ENCODE measurements at places on chromosomes 5 and 9.

DNA sequence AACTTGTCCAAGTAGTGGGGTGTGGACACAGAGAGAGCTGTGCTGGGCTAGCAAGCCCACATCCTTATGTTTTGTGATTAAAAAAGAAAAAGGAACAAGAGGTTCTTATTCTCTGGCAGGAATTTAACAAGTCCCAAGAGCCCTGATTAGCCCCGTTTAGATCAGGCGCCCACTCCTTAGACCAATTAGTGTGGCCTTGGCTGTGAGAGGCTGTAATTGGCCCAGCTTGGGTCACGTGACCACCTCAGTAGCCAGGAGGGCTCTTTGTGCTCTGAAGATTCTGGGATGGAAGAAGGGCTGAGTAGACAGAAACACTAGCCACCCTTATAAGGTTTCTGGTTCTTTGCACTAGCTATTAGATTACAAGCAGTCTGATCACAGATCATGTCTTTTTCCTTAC is 31.1 kb downstream of the GCNT4 start:
- no peak for DNase-seq

- DNase-seq = peak; percentile 85
These were observed 800 bp upstream of the AP3B1 start for GRCh38 chr5:78295035-78295961.

DNA sequence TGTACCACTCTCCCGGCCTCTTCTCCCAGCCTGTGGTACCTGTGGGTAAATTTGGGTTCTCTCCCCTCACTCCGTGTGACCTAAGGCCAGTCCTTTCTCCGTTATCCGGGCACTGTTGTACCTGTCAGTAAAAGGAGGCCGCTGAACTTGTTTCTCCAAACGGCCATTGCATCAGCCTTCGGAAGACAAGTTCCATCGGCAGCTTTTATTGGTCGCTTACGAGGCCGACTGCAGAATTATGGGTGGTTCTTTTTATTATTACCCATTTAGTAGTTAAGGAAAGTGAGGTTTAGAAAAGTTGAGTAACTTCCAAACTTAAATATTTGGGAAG is 558 bp downstream of the GRPEL2 start:
- peak; percentile 27 for DNase-seq

GRCh38 chr9:8078641-8079140 is 279.1 kb upstream of the DMAC1 start:
- DNase-seq = peak; percentile 12

DNA sequence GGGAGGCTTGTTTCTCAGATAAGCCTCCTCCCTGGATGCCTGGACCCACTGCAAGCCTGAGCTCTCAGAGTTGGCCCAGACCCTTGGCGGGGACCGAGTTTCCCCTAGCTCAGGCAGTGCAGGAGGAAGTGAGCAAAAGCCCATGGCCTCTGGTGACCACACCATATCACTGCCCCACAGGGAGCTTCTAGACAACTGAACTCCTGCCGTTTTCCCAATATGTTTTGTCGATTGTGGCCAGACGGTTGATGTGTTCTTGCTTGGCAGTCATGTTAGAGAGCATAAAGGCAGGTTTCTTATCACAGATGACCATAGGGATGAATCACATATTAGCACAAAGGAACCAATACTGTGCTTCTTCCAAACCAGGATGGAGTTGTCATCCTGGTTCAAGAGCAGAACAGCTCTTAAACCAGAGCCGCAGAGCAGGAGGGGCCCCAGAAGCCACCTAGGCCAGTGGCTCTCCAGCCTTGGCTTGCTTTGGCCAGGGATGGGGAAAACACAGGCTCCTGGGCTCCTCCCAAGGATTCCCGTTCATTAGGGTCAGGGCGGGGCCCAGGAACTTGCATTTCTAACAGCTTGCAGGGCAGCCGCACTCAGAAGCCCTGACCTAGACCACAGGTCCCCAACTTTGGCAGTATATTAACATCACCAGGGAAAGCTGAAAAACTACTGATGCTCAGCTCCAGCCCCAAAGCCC is 113.1 kb upstream of the TBC1D2 start:
- no peak for DNase-seq

DNA sequence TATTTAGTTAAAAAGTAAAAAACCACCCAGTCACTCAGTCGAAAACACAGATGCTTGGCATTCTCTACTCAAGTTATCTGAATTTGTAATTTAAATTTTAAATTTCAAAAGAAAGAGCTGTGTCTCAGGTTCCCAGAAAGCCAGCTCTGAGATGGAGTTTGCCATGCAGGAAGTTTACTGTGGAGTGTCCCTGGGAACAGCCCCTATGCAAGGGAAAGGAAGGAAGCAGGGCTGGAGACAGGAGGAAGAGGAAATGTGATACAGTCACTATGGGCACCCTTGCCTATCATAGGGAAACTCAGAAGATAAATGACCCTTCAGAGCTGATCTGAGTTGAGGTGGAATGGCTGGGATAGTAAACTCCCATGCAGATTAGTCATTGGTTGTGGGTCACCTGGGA is 408.8 kb upstream of the ACTBL2 start:
- DNase-seq = no peak

DNA sequence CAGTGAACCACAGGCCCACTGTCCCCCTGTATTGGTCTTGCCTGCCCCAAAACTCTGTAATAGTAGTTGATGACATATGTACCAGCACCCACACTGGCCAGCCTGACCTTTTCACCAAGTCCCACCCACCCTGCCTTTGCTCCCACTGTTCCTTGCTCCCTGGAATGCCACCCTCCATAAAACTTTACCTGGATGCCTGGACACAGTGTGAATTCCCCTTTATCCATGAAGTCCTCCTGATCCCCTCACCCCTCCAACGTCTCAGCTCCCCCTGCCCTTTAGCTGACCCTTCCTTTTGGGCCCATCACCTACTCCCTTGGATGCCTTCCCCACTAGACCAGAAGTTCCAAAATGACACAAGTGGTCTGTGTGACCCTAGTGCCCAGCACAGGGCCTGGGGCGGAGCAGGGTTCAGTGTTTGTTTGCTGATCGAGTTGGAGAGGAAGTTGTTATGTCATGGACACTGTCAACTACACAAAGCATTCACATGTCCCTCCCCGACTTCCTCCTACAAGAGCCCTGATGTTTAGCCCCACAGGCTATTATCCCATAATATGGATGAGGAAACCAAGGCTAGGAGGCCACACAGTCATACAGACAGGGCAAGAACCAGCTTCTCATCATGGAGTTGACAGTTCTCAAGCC is 16.1 kb downstream of the AMBP start:
- no peak for DNase-seq

DNA sequence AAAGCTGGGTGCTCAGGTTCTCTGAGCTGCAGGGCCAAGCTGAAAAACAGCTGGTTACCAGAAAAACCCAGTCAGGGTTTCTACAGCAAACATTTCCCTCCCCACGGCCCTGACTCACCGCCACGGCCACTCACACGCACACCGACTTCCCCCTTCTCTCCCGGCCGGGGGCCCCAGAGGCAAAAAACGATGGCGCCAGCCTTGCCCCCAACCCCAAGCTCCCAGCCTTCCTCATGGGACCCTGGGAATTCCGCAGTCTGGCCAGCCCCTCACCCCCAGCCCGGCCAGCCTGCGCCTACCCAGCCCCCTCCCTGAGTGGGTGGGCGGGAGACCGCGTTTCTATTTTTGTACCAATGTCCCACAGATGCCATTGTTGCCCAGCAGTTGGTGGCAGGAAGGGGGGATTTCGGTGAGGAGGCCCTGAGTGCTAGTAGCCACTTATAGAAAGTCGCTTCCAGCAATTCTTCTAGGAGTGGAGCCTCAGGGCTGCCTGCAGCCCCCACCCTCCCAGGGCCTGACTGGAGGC is 18.4 kb downstream of the ENG start:
- DNase-seq = no peak

DNA sequence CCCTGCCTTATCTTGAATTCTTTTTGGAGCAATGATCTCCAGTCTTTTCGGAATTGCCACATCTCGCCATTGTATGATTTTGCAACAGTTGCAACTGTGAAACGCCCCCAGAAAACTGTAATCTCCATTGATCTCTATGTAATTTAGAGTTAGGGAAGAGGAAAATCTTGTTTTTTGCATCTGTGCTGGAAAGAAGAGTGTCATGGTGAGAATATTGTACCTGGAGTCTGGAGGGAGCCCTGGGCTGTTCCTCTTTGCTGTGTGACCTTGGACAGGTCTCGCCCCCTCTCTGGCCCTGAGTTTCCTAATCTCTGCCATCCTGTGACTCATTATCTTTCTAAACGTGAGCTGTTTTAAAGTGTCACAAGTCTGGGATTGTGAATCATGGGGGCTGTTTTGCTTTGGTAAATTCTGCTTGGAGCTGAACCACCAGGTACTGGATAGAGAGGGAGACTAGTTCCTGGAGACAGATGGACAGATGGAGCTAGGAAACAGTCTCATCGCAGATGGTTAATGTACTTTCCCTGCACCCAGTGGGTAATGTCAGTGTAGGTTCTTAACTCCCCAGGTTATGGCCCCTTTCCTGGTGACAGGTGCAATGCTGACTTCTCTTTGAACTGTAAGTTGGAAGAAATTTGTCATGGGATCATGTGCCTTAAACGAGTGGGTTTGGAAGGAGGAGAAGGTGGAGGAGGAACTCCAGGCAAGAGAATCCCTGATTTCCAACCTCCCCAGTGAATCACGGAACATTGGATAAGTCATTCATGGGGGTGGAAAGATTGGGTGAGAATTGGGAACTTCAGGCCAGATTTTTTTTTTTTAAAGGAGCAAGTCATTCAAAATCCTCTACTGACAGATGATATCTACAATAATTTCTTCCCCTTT is 19.6 kb downstream of the PPARGC1B start:
- DNase-seq = no peak

DNA sequence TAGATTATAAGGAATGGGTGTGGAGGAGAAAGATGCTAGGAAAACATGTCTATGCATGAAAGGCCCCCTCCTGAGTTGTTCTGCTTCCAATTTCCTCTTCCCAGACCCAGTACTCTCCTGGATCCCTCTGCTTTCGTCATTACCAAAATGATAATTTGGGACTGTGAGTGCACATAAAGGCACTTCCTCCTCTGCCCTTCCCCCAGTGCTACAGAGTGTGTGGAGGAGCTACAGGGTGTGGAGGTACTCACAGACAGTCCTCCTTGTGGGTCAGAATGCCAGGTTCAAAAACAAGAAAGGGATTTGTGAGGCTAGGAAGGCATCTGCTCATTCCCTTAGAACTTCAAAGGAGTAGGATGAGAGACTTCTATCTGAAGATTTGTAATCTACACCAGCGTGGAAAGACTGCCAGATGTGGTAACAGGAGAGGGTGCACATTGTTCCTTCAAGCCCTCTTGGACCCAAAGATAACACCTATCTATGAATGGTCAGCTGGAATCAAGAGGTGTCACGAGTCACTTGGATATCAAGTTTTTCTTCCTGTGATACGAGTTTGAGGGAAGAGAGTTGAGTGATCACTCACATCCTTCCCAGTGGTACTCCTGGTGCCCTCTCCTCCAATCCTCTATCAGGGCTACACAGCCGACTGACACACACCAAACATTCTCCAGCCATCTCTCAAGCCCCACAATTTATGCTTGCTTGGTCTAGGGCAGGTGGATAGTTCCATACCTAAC is 201.1 kb downstream of the EPB41L4A start:
- DNase-seq = no peak

DNA sequence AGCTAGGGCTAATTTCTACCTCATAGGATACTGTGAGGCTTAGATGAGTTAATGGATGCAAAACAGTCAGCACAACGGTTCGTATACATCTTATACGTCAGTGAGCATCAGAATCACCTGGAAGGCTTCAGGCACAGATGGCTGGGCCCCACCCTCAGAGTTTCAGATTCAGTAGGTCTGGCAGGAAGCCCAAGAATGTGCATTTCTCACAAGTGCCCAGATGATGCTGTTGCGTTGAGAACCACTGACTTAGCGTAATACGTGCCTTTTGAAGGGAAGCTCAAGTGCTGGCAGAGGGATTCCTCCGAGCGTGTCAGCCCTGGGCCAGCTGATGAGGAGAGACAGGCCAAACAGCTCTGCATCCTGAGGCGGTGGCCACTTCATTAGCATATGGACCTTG is 117.1 kb upstream of the WWC1 start:
- no peak for DNase-seq

- DNase-seq = no peak
These were observed 20.4 kb upstream of the RPS14 start for GRCh38 chr5:150469718-150470469.

GRCh38 chr5:74581988-74582365 is 58.6 kb downstream of the ENC1 start:
- no peak for DNase-seq

DNA sequence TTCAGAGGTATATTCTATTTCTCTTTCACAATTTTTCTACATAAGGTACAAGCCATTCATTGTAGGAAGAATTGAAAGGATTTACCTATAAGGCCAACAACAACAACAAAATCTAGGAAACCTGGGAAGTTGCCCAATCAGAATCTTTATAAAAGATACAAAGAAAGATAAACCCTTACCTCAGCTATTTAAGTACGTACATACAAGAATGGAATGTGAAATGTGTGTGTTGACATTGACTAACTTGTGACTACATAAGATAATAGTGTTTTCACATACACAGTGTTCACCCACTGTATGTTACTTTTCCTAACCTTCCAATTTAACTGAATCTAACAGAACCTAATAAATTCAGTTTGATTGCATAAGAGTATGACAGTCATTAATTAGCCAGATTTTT is 154.1 kb downstream of the ADAMTS6 start:
- peak; percentile 35 for DNase-seq

- no peak for DNase-seq
These were observed 544 bp downstream of the FNBP1 start for GRCh38 chr9:130042406-130042884.

GRCh38 chr5:57406641-57407040 is 76.0 kb downstream of the ACTBL2 start:
- no peak for DNase-seq

- peak; percentile 42 for DNase-seq
These were observed 218.5 kb downstream of the C9orf50 start for GRCh38 chr9:129402371-129402739.

DNA sequence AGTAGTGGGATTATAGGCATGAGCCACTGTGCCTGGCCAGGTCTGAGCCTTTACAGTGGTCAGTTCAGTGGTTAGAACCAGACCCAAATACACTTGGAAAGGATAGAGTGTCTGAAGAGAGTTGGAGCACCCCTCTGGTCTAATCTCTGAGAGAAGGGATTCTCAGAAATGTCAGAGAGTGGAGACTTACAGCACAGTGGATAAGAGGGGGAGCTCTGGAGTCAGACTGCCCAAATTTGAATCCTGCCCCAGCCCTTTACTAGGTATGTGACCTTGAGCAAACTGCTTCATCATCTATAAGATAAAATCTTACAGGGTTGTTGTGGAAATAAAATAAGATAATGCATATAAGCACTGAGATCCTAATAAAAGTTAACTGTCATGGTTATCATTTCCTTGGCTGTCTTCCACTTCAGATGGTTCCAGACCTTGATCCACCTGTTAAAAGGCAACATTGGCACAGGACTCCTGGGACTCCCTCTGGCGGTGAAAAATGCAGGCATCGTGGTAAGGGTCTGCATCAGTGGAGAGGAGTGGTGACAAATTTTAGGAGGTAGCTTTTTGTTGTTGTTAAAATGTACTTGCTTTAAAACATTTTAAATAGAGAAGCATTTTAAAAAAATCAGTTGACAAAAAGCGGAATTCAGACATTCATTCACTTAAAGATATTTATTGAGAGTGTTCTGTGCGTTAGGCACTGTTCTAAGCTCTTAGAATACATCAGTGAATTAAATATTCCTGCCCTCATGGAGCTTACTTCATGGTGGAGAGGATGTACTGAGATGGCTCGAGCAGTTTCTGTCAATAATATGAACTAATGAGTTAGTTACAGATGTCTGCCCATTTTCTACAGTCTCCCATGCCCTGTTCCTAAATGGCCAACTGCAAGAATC is 16.0 kb downstream of the SLC36A1 start:
- no peak for DNase-seq

All from T47D (cell line).